ENCODE measurements at places on chromosomes 6 and 20.

DNA sequence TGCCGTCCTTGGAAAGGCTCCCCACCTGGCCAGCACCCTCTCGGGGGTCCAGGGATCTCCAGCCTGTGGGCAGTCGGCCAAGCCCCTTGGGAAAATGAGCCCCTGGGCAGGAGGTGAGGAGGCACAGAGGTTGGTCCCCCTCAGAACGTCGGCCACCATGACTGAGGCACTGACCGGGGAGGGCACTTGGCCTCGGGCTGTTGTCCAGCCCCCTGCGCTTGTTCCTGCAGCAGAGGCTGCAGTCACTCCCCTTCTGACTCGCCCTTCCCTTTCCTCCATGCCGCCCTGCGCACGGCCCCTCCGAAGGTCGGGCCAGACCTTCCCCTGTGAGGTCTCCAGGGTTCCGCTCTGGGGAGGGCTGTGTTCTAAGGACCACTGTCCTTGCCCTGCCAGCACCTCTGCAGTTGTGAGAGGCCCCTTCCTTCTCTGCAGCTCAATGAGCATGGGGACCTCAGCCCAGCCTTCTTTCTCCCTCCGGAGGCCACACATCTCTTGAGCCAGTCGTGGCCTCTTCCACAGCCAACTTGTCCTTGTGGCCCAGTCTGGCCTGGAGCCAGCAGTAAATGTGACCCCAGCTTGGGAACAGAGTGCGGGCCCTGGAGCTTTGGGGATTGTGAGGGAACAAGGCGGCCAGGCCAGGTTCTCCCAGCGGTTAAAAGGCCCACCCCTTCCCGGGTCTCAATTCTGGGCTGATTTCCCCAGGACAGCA is 195.5 kb downstream of the DLL1 start:
- no peak for DNase-seq

DNA sequence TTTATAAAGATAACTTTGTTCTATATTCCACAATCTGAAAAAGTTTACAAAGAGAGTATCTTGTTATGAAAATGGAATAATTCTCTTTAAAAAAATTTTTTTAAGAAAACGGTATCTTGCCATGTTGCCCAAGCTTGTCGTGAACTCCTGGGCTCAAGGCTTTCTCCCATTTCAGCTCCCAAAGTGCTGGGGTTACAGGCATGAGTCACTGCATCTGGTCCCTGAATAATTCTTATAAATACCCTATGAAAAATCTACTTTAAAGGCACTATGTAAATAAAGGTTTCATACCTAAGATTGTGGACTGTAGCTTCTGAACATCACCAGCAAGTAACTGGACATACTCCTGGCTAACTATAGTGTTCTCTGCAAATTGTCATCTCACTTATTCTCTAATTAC is 60.3 kb downstream of the SAMD3 start:
- no peak for DNase-seq

DNA sequence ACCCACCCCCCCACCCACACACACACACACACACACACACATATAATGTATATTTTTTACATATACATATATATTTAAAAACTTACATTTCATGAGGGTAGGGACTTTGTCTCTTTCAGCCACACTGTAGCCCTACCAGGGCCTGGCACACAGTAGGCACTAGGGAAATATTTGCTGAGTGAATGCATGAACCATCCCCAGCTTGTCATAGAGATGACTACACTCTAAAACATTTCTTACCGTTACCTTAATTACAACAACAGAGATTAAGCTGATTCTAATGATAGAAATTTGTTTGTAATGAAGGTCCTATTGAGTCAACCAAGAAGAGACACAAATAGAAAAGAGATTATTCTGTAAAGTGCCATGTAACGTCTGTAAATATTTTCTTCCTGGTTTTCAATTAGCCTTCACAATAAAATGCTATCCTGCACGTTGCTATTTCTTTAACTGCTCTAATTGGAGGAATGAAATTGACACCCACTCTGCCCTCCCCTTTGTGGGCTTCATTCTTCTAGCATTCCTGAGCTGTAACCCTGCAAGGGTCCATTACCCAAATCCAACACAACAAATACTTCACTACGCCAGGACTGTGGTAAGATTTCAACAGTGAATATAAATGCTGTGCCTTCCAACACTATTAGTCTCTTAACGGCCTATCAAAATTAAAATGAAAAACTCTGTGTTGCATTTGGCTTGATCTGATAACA is 30.8 kb downstream of the SIM1 start:
- no peak for DNase-seq

DNA sequence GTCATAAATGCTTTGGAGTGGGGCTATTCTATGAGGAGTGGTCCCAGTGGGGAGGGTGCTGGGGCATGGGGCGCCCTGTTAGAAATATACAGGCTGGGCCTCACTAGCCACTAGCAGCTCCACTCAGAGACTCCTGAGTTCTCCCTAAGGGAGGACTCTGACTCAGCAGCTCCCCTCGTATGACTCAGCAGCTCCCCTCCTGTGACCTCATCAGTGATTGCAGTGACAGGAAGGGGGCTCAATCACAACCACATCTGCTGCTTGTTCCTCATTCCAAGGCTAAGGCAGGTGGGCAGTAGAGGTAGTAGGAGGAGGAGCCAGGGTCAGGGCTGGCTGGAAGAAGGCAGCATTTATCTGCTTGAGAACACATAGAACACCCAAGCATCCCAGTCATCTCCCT is 73.7 kb downstream of the PRND start:
- peak; percentile 27 for DNase-seq

GRCh38 chr20:8021541-8022269 is 2.1 kb upstream of the TMX4 start:
- DNase-seq, result no peak

- no peak for DNase-seq
Measured at GRCh38 chr20:18511571-18511970, 3.8 kb downstream of the SEC23B start.

DNA sequence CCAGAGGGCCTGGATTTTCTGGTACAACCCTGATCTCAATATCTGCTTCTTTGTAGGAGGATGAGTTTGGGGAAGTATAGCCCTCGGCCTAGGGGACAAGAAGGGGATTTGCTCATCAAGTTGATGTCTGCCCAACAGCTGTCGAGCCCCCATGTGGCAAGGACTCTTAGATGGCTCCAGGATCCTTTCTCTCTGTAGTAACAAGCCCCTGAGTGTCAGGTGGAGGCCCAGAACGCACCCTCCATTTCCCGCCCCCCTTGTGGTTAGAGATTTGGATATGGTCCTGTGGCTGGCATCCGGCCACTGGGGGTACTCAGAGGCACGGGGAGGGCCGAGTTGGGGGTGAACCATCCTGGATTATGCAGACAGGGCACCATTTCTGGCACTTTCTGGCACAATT is 50.1 kb downstream of the CTCFL start:
- no peak for DNase-seq

- no peak for DNase-seq
Measured at GRCh38 chr6:3361312-3362037, 95.4 kb downstream of the SLC22A23 start.

DNA sequence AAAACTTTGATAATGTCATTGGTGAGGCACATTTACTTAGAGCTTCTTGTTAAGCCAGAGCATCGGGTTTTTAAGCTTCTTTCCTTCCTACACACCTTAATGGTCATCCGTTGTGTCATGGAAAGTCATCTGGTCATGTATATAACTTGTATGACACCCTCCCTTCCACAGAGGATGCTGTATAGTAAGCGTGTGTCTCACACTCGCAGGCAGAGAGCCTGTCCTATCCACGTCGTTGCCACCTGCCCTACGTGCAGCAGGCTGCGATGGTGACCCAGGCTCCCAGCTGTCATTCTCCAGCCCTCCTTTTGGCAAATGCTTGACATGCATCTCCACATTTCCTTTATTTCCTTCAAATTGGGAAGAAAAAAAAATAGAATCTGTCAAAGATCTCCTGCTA is 85.6 kb downstream of the MYB start:
- DNase-seq, result no peak

DNA sequence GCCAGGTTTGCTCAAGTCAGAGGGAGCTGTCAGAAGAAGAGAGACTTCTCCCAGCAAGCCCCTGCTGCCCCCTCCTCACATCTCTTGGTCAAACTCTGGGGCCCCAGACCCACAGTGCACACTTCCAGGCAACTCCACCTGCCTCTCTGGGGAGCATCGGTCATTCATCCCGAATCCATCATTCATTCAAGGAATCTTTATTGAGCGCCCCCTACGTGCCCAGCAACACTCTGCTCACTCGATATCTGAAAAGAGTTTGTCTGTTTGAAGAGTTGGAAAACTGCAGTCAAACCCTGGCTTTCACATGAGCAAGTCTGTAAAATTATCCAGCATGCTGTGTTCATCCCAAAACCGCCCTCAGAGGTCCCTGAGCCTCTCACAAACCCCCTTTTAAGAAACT is 66.2 kb downstream of the PRR18 start:
- DNase-seq, result no peak

DNA sequence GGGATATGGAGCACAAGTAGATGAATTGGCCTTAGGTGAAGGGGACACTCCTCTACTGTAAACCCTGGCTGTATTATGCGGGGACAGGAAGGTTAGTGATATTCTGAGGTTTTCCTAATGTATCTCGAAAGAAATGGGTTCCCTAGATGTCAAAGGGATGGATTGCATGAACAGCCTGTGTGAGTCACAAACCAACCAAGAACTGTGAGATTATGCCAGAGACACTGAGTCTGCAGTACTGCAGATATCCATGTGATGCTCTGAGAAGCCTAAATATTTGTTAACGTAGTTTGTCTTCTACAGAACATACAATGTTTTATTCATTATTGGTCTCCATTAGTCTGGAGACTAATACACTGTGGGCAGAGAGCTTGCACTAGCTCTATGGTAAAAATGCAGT is 182.2 kb downstream of the AKAP7 start:
- peak; percentile 4 for DNase-seq

- no peak for DNase-seq
Measured at GRCh38 chr6:38192487-38192886, 373.0 kb downstream of the ZFAND3 start.

DNA sequence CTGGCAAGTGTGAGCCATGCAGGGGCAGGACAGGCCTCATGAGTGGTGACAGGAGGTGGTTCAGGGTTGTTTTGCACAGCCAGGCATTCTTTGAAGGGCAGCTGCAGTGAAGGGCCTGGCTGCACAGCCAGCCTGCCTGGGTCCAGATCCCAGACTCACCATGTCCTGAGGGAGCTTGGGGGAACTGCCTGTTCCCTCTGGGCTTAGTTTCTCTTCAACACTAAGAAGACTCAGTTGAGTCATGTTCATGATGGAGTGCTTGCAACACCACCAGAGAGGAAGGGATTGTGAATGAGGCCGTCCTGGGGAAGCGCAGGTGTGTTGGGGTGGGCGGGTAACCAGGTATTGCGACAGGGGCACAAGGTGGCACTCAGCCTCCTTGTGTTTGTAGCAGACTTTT is 102.4 kb downstream of the CDH26 start:
- no peak for DNase-seq

- DNase-seq, result peak; percentile 30
Measured at GRCh38 chr20:47785854-47786764, 828 bp upstream of the SULF2 start.

GRCh38 chr6:125824946-125825771 is 34.4 kb downstream of the NCOA7 start:
- DNase-seq, result no peak

DNA sequence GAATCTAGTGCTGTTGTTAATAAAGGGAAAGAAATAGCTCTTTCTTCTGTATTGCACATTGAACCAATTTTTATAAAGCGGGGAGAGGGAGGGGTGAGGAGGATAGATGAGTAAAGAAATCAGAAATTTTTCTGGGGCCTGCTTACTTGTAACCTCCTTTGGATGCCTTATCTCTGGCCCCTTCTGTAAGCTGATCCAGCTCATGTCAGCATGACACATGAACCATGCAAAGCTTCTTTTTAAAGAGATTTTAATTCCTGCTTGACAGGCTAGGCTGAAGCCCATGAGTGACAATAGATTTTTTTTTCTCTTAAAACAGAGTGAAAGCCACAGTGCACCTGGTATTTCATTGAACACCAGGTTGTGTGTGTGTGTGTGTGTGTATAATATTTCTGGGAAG is 325.3 kb downstream of the PRL start:
- DNase-seq, result no peak

- DNase-seq, result no peak
Measured at GRCh38 chr20:59217173-59217572, 53.6 kb downstream of the ZNF831 start.

GRCh38 chr6:89080281-89081128 is at the start of gene PNRC1:
Gene PNRC1 (plus strand): TSS chr6:89080751. CDS start chr6:89080895, 144 bp downstream.
- DNase-seq, result peak; percentile 86

DNA sequence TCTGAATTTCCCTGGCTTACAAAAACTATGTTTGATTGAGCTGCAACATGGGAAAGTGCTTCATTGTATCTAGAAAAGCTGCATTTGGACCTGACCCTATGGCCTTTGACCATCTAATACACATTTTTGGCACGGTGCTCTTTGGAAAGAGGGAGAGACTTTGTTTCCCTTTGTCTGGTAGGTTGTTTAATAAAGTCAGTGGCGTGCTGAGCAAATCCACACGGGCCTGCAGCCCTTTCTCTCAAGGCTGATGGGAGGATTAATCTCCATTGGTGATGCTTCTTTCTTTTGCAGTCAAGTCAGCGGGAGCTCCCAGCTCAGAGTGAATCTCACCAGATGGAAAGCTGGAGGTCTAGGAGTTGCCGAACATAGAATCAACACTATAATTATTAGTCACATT is 314.7 kb upstream of the CNR1 start:
- no peak for DNase-seq

GRCh38 chr20:577167-577791 is 32.8 kb downstream of the TCF15 start:
- DNase-seq, result no peak

DNA sequence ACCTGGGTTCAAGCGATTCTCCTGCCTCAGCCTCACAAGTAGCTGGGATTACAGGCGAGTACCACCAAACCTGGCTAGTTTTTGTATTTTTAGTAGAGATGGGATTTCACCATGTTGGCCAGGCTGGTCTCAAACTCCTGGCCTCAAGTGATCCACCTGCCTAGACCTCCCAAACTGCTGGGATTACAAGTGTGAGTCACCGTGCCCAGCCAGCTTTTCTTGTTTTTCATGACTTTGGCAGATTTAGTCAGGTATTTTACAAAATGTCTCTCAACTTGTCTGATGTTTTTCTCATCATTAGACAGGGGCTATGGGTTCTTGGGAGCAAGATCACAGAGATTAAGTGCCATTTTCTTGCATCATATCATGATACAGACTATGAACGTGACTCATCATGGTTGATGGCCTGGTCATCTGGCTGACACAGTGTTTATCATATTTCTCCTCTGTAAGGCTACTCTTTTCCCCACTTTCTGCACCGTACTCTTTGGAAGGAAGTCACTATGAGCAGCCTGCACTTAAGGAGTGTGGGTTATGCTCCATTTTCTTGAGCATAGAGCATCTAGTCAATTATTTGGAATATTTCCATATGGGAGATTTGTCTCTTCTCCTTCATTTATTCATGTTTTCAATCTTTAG is 67.8 kb downstream of the RNF182 start:
- peak; percentile 54 for DNase-seq

DNA sequence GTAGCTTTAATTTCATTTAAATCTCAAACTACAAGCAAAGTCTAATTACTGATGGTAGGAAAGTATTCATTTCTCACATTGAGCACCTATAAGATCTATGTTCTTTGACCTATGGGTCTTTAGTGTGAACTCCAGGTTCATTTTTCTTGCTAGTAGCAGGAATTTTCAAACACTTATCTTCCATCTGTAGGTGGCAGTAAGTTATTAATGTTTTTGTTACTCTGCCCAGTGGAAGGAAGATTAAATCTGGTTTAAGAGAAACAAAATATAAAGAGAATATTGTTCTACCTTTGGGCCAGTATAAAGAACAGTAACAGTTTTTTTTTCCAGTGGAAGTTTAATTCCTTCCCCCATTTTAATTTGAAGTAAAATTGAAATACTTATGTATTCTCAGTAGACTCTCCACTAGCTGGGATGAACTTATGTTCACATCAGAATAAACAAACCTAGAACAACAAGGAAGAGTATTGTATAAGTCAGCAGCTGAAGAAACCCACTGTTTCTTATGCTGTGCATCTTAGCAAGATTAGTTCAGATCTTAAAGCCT is 328.2 kb downstream of the PHF3 start:
- no peak for DNase-seq
